SK-N-DZ (cell line): ENCODE measurements at places on chromosomes 5 and 9.

DNA sequence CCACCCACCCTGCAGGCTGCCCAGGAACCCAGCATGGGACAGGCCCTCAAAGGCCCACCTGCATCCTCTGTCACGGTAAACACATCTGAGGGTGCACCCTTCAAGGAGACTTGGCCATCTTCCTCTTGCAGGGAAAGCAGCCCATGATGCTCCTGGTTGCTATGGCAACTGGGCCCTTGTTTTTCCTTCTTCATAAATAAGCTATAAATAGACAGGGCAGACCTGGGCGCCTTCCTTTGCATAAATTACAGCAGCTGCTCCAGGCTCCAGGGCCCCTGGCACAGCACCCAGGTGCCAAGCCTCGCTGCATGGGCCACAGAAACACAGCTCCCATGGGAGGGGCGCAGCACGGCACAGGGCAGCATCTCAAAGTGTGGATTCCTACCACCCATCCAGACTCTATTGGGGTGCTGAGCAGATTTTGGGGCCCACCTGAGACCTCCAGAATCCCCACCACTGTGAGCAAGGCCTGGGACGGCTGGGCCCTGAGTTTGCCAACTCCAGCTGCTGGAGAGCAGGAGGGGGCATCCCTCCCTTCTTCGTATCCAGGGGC lies 5.8 kb upstream of the PSMB7 start:
- no peak for DNase-seq

DNA sequence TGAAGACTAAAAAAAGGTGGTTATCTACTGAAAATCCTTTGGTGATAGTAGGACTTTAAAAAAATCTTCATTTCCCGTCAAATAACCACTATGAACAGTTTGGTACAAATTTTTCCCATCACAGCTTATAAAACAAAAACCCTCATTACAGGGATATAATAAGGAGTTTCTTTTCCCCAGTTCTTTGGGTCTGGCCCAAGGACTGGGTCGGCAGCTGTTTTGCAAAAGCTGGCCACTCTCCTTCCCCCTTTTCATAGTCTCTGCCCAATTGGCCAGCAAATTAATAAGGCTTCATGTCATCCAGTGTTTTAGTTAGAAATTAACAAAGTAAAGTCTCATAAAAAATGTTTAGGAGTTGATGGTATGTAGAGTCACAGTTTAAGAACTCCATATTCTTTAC lies 47.0 kb upstream of the PDE8B start:
- no peak for DNase-seq

DNA sequence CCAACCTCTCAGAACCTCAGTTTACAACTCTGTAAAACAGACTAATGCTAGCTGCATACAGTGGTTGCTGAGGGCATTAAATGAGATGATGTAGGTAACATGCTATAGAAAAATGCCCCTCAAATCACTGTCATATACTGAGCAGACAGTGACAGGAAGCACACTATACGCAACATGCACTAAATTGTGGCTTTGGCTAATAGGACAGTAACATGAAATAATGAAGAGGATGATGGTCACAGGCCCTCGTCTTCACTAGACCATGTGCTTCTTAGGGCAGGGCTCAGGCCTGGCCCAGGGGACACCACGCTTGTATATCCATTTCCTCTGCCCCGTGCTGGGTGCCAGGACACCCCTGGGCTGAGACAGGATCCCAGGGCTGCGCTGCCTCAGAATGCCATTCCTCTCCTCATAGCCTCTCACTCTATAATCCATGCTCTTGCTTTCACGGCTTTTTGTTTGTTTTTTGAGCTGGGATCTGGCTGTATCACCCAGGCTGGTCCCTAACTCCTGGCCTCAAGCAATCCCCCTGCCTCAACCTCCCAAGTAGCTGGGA lies 18.9 kb downstream of the CSF1R start:
- no peak for DNase-seq

DNA sequence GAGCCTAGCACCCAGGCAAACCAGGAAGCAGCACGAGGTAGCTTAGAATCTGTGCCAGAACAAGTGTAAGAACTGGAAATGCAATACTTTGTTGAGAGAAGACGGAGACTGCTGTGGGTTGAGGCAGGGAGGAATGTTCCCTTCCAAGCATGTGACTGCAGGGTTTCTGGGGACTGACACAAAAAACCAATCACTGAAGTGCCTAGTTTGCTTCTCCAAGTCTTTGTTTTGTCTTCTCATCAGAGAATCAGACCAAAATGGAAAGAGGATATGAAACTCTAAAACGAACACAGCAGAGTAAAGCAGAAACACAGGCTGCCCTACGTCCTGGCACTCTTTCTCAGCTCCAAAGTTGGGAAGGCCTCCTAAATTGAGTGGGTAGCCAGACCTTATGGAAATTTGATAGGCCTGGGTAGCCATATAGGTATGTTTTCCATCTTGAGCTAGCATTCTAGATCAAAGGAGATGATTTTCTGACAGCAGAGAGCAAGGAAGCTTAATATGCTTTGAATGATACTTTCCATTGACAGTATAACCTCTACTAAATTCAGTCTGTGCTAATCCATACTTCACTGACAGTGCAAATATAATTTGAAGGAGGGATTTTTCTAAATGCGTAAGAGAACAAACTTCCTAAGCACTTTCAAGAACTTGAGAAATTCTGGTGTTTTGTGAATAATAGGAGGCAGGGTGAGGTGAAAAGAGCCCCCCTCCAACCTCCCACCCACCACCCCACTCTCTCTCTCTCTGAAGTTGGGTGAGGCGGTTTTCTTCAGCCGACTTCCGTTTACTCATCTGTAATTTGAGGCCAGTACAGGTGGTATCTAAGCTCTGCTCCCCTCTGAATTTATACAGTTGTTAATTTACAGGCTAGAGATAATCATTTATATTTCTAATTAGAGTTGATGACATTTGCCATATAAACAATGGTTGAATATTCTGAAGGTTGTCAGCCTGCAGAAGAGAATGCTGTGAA lies 5.5 kb downstream of the ADRB2 start:
- DNase-seq = no peak

GRCh38 chr5:93723005-93723404 lies 18.4 kb downstream of the POU5F2 start:
- no peak for DNase-seq

DNA sequence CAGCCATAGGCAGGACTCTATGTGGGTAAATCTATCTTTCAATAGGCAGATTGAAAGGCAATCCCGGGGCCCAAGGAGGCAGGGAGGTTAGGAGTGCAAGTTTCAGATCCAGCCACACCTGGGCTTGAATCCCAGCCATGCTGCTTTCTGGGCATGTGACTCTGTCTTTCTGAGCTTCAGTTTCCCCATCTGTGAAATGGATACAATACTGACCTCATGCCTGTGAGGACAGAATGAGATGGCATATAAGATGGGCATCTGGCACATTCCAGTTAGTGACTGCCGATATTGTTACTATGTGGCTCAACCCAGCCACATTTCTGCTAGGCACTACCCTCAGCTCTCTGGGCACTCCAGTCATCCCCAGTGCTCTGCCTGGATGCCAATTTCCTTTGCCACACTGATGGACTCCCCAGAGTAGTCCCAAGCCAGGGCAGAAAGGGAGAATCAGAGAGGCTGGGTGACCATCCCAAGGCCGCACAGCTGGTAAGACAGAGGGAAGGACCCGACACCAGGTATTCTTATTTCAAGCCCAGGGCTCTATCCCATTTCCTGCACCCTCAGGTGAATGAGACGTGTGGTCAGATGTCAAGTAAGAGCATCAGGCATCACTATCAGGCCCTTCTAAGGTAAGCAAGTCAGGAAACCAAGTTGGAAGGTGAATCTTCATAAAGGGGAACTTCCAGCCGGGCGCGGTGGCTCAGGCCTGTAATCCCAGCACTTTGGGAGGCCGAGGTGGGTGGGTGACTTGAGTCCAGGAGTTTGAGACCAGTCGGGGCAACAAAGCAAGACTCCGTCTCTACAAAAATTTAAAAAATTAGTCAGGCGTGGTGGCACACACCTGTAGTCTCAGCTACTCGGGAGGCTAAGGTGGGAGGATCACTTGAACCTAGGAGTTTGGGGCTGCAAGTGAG lies 38.7 kb downstream of the SH3PXD2B start:
- DNase-seq = no peak

DNA sequence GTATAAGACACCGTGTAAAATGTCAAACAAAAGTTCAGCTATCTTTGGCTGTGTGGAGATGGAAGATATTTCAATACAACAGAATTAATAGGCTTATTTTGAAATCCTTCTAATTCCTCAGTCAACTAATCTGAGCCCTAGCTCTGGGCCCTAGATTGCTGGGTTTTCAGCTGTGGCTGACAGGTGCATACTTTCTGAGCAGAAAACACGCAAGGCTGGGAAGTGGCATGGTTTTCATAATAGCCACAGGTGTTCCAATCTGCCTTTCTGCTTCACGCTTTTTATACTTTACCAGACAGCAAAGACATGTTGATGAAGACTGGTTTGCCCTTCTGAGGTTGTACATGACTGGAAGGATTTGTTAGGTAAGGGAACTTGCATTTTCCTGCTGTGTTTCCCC lies 20.7 kb upstream of the XPA start:
- DNase-seq = no peak

DNA sequence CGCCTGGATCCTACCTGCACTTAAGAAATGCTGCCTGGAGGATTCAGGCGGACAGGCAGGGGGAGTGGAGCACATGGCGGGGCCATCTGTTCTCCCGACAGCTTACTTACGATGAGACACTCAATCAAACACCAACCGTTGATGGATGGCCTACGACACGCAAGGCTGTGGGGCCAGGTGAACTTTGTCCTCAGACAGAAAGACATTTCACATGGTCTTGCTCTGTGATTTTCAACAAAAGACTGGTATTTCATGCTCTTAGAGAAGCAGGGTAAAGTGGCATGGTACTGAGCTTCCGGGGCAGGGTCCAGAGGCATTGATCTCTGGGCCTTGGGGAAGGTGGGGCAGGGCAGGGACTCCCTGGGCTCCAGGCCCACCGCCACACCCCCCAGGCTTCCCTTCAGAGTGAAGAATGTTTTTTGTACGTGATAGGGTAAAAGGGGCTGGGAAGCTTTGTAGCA lies 9.1 kb upstream of the OLFM1 start:
- no peak for DNase-seq

DNA sequence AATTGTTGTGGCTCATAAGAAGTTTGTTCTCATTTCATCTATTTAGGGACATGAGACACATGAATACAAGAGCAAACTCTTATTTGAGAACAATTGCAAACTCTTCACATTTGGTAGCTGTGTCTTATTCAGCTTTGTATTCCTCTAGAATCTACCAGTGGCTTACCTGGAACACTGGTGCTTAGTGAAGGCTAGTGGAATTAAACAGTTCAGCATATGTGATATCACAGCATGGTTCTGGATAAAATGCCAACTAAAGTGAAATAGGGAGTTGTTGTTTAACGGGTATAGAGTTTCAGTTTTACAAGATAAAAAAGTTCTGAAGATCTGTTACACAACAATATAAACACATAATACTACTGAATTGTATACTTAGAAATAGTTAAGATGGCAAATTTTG lies 48.9 kb downstream of the NRG2 start:
- DNase-seq = no peak

DNA sequence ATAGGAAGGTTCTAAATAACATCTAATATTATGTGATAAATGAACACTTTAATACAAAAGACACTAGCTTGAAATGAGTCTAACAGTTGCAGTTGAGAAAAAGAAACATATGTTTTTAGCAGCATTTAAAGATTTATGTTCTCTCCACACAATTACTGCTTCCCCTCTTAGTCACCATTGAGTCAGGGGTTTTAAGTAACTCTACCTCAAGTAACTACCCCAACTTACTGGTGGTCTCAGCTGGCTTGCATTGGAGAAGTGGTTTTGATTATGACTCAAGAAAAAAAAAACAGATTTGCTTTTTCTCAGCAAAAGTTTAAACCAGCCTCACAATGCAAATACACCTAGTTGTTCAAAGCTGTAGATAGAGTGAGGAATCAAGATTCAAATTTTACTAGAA lies 1216.5 kb upstream of the CDH9 start:
- no peak for DNase-seq

GRCh38 chr9:4475301-4475700 lies 15.0 kb upstream of the SLC1A1 start:
- DNase-seq = no peak

DNA sequence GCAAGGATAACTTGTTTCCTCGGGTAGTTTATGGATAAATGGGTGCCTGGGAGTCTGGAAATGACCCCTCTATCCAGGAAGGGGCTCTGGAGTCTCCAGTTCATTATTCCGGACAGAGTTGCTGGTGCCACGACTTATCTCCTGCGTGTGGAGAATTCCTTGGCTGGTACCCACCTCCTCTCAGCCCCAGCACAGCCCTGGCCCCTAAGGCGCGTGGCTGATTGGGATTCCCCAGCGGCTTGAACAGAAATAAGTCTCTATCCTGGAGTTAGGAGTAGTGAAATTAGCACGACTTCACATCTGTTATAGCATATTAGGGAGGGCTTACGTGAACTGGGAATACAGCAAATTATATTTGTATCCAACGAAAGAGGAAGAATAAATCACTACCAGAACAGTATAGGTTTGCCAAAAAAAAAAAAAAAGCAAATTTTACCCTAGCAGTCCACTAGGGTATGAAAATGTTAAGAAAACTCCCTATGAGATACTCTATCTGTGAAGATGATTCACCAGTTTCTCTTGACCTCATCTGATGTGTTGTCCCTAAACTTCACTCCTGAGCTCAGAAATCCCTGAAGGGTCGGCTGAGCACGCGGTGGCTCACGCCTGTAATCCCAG lies 172.5 kb upstream of the OTULINL start:
- no peak for DNase-seq

GRCh38 chr5:58544926-58545325 lies 37.9 kb upstream of the RAB3C start:
- no peak for DNase-seq

DNA sequence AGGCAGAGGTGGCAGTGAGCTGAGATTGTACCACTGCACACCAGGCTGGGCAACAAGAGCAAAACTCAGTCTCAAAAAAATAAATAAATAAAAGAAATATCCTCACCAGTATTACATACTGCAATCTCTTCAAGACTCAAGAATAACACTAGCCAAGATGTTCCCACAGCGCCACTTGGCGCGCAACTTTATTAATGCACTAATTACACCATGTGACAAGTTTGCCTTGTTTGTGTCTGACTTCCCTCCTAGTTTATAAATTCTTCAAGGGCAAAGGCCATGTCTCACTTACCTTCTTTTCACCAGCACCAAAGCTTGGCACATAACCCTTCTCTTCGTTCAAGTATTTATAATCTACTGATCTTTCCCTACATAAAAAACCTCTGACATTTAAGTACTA lies 4.8 kb downstream of the SKP1 start:
- DNase-seq = no peak

DNA sequence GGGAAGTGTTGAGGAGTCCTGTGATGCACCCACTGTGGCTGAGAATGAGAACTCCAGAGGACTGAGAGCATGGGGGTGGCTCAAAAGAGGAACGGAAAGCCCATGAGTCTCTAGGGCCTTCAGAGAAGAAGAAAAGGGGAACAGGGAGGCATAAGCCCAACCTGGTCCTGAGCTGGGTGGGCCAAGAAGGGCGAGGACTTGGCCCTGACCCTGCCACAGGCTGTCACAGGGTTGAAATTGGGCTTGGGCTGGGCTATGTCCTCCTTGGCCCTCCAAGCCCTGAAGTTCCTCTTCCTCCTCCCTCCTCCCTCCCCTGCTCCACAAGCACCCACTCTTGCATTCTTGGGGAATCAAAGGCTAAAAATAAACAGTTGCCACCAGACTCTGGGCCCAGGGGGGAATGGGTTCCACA lies 49.3 kb upstream of the PPARGC1B start:
- no peak for DNase-seq

- DNase-seq = no peak
Observed at GRCh38 chr5:132772291-132773070, 4.6 kb downstream of the SEPTIN8 start.

- DNase-seq = no peak
Observed at GRCh38 chr9:110752766-110753165, 84.2 kb downstream of the MUSK start.

GRCh38 chr5:75933489-75933888 lies 149.7 kb upstream of the SV2C start:
- DNase-seq = peak; percentile 6
